ENCODE measurements at places on chromosomes 11 and 22.

DNA sequence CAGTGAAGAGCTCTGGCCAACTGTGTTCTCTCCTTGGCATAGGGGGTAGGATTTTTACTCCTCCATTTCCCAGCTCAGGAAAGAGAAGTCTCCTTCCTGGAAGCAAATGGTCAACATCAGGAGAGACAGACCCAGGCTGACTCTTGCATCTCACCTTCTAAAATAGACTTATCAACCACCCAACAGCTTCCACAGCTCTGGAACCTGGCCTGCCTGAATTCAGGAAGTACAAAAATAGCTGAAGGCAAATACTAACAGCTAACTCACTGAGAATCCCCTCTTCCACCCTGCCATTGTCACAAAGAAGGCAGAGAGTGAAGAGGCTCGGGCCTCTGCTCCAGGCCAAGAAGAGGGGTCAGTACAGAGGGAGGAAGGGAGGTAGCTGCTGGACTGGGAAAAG is 213.6 kb downstream of the NXPE2 start:
- no peak for DNase-seq

DNA sequence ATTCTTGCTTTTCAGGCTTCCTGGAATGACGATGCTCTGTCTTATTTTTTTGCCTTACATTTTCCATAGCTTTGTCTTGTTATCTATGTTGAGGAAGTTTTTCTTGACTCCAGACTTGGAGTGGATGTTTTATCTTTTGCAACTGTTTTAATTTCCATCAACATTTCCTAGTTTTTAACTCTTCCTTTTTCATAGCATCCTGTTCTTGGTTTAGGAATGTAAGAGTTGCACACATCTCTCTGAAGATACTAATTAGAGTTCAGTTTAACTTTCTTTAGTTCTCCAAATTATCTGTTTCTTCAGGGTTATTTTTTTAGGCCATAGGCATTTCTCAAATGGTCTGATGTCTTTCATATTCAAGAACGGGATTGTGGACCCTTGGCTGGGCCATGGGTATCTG is 10.4 kb downstream of the CLDN5 start:
- no peak for DNase-seq

GRCh38 chr22:47434336-47435203 is 672.1 kb downstream of the TBC1D22A start:
- no peak for DNase-seq

- DNase-seq = no peak
These were observed 30.8 kb downstream of the FEZ1 start for GRCh38 chr11:125465255-125465654.

DNA sequence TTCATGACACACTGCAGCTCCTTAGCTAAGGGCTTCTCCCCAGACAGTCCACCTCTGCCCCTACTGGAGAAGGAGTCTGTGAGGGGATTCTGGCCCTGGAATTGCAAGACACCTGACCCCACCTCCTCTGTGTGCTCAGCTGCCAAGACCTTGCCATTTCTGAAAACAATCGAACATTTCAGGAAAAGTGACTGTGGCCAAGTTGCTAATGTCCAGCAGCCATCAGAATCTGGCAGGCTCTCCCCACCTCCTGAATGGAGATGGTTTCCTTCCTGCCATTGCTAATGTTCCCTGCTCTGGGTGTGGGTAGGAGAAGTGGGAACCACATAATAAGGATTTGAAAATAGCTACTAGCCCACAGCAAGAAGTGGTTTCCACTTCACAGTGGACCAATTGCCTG is 127.2 kb upstream of the ALX4 start:
- DNase-seq = no peak

DNA sequence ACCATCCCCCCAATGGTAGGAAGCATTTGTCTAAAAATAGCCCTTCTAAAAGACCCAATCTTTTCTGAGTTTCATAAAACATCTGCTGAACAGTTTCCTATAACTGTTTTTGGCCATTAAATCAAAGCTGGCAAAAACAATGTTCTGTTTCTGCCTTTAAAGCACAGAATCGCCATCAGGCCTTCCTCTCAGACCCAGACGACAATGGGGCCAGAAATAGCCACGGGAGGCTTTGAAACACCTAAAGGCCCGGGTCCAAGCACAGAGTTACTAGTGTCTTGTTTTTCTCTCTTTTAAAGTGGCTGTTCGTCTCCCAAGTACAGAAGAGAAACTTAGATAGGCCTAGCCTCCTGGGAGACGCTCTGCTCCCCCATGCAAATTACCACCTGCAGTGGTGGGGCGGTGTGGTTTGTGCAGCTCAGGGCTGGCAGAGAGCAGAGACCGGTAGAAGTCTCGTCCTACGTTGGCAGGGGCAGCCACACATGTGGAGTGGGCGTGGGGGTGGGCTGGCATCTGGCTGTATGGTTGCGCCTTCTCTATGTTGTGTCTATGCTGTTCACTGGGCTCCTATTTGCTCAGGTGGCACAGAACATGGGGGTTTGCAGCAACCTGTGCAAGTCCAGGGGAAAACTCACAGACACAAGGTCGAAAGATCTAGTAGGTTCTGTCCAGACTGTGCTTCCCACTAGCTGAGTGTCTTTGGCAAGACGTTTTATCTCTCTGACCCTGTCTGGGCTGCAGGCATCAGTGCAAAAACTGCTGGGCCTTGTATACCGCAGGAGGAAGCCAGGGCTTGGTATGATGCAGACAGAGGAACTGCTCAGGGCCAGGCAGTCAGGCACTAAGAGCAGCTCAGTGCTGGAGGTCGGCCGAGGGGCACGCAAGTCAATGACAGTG is 23.6 kb upstream of the ETS1 start:
- no peak for DNase-seq
